ENCODE measurements at places on chromosomes 16 and 17.

- DNase-seq: peak; percentile 21
Measured at GRCh38 chr16:57304169-57305061, 19.9 kb upstream of the PLLP start.

GRCh38 chr17:50047488-50048126, 8.3 kb upstream of the ITGA3 start:
- no peak for DNase-seq

DNA sequence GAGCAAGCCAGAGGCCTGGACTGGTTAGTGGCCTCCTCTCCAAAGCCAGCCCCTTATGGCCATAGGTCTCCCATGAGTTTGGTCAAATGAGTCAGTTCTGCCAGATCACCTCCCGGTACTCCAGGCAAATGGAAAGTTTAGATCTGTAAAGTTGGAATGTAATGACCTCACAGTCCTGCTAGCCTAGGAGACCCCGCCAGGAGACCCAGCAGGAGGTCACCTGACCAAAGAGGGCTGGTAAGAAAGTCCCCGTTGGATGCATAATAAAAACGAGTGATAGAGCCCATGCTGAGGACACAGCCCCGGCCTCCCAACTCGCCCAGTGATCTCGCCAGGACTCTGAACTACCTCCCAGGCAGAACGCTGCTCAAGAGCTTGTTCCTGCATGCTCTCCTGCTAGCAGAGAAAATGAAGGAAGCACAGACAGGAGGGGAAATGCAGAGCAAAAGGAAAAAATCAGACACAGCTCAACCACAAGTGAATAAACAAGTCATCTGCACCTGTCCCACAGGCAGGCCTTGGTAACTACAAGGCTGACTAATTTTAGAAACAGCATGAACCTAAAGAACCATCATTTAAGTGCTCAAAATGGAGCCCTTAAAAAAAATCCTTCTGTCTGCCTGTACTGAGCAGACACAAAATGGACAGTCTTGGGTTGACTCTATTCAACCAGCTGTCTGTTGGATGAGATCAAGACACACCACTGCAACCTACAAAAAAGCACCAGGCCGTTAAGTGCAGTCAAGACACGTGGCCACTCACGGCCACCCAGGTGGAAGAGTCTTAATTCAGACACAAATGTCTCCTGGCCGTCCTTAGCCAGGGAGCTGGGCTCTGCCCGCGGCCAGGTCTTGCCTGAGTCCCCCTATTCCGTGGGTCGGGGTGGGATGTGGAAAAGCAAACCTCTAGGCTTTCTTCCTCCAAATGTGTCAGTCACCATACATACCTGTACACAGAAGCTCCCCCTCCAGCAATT, 9.2 kb downstream of the CDIP1 start:
- no peak for DNase-seq

DNA sequence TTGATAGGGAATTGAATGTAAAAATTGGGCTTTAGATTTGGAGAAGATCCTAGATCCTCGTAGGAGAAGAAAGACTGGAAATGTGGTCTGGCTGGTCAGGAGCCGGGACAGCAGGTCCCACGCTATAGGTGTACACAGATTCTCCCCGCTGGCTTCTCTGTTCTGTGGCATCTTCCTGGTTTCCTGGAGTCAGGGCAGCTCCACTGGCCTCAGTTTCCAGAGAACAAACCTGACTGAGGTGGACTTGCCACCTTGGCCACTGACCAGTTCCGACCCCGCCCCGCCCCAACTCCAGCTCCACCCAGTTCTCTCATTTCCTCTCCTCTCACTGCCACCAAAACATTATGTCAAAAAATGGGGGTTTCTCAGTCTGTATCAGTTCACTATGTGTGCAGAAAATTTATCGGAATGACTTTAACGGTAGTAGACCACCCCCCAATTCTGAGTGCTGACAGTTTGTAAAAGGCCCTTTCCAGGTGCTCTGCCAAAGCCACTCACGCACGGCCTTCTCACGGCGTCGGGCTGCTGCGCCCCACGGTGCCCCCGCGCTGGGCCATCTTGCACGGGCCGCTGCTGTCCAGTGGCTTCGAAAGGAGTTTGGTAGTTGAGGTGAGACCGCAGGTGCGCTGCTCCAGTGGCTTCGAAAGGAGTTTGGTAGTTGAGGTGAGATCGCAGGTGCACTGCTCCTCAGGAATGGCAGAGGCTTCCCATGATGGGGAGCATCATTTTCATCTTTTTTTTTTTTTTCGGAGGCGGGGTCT, 161.4 kb upstream of the CHMP6 start:
- DNase-seq: peak; percentile 52

- DNase-seq: peak; percentile 47
Measured at GRCh38 chr16:84175350-84176081, 11.3 kb downstream of the TAF1C start.

GRCh38 chr16:4002121-4002520, 114.1 kb downstream of the ADCY9 start:
- no peak for DNase-seq
